ENCODE measurements at places on chromosomes 12 and 14.

DNA sequence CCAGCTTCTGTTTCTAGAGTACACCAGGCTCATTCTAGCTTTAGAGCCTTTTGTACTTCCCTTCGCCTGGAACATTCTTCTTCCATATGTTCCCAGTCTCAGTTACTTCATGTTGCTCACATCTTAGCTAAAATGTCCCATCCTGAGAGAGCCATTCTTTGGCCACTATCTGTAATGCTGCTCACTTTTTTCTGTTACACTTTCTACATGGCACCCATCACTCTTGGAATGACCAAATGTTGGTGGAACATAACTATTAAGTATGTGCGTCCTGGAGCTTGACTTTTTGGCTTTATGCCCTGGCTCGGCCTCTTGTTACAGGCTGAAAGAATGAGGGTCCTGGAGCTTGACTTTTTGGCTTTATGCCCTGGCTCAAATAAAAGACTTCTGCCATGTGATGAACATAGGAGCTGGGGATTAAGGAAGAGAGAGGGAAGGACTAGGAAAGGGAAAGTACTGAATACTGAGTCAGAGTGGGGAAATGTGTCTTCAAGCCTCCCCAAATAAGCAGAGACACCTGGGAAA, 442.9 kb upstream of the ATP2B1 start:
- DNase-seq: no peak

DNA sequence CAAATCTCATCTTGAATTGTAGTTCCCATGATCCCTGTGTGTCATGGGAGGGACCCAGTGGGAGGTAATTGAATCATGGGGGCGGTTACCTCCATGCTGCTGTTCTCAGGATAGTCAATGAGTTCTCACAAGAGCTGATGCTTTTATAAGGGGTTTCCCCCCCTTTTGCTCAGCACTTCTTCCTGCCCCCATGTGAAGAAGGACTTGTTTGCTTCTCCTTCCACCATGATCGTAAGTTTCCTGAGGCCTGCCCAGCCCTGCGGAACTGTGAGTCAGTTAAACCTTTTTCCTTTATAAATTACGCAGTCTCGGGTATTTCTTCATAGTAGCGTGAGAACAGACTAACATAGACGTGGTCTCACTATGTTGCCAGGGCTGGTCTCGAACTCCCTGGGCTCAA, 56.1 kb upstream of the EIF5 start:
- DNase-seq: no peak

DNA sequence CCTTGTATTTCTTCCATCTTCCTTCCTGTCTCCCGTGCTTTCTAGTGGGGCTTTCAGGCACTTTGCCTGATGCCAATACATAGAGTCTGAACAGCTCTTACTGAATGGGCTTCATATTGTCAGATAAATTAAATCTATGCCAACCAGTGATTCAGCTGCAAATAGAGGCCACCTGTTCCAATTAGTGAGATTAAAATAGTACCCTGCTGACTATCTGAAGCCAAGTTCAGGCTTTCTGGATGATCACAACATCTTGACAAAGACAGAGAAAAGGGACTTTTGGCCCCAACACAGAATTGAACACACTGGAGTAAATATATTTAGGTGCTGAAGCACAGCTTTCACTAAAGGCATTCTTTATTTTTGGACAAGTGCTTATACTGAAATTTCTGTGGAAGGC, 11.8 kb downstream of the TMCC3 start:
- DNase-seq: no peak

DNA sequence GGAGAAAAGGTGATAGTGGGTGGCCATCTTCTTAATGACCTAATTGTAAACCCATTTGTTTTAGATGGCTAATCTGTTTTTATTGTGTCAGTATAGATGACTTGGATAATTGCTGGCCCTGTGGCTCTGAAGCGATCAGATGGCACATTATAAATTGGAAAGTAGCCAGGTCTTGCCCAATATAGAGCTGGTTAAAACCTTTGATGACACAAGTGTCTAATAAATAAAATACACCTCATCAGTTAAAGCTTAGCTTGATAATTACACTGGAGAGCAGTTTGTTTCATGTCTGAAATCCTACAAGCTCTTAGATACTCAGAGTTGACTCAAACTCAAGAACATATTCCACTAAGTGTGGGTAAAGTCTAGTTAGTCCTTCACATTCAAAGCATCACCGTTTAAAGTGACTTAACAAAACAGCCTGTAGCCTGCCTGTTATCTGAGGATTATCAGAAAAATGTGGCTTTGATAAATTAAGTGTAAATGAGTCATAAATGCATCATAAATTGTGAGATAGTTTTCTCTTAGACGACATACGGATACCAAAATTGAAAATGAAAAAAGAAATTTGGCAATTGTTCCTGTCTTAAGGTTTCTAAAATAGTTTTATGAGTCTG, 280.9 kb downstream of the LRIG3 start:
- no peak for DNase-seq

DNA sequence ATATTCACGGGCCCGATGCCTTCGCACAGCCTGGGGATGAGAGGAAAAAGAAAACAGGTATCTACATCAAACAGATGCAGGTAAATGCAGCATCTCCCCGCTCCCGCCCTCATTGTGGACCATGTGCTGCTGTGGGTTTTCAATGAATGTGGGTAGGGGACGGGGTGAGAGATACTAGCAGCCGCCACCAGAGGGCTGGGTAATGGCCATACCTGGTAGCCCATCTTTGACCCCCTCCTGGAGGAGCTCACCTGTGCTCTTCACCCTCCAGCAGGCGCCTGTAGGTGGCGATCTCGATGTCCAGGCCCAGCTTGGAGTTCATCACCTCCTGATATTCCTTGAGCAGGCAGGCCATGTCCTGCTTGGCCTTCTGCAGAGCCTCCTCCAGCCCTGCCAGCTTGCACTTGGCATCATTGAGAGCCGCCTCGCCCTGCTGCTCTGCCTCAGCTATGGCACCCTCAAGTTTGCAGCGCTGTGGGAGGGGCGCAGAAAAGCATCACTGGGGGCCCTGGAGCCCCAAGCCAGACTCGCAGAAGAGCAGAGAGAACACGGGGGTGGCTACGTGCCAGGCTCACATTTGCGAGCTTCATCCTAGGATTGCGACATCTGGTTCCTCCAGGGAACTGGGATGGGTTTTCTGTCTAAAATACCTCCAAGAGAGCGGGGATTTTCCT, 10.2 kb downstream of the KRT82 start:
- DNase-seq: no peak

GRCh38 chr14:104254735-104255400, 116.5 kb downstream of the KIF26A start:
- no peak for DNase-seq

- no peak for DNase-seq
These were observed 1009.8 kb downstream of the NRXN3 start for GRCh38 chr14:79179985-79180384.

DNA sequence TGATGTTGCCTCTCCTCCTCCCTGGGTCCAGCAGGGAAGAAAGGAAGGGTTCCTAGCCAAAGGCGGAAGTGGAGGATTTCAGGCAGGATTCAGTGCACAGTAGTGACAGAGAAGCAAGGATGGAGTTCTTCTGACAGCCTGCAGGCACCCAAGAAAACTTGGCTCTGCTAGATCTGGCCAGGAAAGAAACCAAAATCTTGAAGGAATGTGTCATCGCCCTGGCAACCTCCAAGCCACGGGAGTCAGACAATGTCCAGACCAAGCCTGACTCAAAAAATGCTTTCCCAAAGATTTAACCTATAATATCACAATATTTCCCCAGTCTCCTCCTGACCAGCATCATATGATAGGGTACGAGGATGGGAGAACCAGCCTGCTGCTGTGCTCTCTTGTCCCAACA, 22.8 kb upstream of the DHRS4 start:
- no peak for DNase-seq

DNA sequence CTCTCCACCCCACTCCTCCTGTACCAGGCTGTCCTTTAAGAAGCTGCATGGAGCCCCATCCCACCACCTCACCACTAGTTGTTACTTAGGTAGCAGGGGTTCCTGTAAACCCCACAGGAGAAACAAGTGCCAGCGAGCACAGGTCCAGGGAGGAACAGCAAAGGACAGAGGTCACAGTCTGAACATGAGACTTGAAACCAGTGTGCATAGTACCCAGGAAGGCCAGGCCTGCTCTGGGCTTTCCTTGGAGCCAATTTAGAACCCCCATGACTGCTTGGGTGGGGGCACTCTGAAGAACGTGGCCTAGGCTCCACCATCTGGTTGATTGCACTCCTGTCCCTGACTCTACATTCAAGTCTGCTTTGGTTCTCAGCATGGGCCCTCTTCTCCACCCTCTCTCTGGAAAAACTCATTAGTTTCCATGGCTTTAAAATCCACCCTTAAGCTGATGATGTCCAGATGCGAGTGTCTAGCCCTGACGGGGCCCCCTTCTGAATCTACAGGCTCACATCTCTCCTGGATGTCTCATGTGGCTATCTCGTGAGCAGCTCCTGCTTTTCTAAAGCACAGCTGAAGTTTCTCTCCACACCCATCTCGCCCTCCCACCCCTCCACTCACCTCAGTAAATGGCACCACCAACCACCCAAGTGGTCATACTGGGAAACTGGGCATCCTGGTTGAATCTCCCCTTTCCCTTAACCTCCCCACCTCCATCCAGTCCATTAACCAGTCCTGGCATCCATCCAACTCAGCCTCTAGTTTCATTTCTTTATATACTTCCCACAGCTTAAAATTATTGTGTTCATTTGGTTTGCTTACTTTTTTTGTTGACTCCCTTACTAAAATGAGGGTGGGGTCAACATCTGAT, 8.4 kb downstream of the KRT3 start:
- no peak for DNase-seq

- no peak for DNase-seq
These were observed 735 bp downstream of the ASPG start for GRCh38 chr14:104086210-104086660.

DNA sequence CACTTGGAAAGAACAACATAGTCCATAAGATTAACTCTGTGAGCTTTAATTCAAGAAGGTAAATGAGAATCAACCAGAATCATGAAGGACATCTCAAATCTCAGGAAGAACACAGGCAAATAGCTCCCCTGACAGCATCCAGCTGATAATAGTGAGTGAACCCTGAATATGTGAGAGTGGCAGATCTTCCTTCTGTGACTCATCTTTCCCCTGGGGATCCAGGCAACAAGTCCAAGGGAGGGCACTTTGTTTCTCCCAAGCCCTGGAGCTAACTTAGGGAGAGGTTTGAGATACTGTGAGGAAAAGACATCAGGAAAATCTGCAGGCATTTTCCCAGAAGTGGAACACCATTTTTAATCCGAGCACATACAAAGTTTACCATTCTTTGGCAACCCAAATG, 763.9 kb upstream of the MGAT4C start:
- peak; percentile 1 for DNase-seq

DNA sequence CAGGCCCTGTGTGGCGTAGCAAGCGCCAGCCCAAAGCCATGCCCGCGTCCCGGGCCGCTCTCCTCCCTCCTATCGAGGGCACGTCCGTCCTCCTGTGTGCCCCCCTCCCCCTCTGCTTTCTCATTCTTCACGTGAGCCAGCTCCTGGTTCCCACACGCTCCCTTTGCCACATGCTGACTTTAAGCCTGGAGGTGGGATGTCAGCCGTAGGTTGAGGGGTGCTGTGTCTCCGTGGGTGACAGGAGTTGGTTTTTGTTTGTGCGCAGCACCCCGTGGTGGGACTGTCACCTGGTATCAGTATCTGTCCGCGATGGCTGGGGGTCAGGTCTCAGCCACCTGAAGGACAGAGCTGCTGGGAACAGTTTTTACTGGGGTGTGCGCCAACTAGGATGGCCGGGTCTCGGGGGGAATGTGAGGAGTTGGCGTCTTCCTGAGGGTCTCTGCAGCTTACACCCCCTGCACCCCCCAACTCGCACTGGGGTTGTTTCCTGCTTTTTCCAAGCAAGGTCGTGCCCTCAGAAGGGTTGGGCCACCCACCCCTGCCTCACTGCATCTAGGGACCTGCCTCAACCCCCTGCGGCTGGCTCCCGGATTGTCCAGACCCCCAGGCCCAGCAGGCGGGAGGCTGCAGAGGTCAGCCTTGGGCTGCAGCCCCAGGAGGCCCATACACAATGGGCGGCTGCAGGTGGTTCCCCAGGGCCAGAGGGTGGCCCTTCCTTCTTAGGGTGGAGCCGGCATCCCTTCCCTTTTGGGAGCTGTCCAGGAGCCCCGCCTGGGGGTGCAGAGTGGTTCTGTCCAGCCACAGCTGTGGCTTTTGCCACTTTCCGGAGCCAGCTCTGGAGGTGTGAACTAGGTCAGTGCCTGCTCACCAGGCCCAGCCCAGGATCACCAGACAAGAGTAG, 7.3 kb downstream of the ULK1 start:
- no peak for DNase-seq

DNA sequence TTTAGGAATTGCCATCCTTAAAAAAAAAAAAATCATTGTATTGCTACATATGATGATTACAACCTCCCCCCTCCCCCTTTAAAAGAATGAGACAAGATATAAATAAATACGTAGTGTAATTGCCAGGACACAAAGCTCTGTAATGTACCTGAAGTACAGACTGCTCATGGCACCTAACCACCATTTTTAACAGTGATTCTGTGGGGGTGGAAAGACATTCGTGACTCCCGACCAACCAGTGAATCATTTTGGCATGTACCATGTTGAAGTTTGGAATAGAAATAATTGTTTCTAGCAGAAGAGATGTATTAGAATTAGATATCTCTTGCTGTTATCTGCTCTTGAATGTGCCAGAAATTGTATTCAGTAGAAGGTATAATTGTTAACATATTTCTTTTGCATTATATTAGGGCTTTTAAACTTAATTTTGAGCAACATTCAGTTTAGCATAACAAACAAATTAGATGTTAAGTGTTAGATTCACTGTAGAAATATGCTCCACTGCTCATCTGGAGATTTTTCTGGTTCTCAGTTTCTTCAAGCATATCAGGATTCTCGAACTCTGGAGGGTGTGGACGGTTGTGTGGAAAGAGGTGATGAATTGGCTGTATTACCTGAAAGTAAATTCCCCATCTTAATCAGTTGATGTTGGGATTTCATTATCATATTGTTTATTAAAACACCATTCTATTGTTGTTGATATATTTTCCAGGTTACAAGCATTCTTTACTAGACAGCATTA, 31.1 kb downstream of the FRS2 start:
- no peak for DNase-seq

DNA sequence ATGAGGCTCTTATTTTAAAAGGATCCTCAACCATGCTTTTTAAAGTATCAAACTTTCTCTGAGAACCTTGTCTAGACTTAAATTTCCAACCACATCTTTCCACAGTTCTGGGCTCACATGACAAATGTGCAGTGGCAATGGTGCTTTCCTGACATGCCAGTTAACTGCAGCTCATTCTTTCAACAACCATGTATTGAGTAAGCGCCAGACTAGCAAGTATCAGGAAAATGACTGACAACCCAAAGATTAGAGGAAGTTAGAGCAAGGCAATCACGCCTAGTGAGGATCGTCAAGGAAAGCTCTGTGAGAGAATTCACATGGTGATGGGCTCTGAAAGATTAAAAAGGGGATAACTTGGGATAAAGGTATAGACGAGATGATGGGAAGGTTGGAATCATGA, 35.8 kb downstream of the FLVCR2 start:
- DNase-seq: no peak

DNA sequence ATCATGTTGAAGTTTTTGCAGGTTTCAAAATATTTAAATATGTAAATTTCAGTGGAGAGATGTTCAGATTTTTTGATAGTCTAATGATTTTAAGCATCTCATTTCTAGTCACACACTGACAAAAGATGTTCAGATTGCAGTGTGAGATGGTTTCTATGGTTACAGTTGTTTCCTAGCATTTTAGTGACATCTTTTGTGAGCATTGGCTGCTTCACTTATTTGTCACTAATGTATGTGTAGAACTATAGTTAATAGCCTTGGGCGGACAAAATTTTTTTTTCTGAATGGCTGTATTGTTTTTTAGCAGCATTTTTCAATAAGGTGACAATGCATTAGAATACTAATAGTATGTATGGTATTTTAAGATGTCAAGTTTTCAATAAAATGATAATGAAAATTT, 315.6 kb upstream of the PRKD1 start:
- DNase-seq: no peak
